Epithelial cell of proximal tubule (primary cell): ENCODE measurements at places on chromosomes 6 and 20. TPM values are rescaled to one million over a fixed set of nuclear protein-coding genes. Genes with fewer than 3 reads are reported as not detected.

The CYP39A1 gene
- 1.3 and 1.7 TPM in 2 replicates for total RNA-seq

The NRSN1 gene
- not detected in 2 replicates for total RNA-seq

The ENPP5 gene
- total RNA-seq = 1.5 and 2.5 TPM in 2 replicates

The GPR6 gene
- not detected in 2 replicates for total RNA-seq

DNA sequence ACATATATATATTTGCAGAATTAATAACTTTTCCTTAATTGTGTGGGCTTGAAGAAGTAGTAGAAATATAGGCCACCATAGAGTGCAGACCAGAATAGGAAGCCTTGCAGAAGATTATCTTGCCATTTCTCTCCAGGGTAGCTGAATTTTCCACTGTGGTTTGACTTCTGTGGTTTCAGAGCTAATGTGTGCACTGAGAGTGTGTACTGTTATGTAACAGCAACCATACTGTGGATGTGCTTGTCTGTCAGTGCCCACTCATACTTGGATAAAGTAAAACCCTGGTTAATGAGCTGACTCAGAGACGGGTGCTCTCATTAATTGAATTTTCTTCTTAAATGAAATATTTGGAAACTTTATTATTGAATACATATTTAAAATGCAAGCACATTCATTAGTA, 57.2 kb downstream of the CEP43 start:
- DNase-seq = peak; percentile 12

DNA sequence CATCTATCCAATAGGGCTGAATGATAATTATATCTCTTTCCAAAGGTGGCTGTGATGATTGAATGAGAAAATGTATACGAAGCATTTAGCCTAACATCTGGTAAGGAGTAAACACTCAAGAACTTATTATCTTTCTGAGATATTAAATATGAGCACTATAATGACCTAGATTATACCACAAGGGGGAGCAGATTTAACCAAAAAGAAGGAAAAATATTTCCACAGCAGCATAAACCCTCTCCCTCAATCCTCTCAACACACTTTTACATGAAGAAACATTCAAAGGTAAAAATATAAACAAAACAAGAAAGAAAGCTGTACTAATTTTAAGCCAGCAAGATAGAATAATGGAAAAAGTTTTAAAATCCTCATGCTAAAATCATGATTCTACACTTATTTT, 68.4 kb downstream of the SHPRH start:
- DNase-seq = no peak

GRCh38 chr6:141969201-141969600, 163.5 kb upstream of the GJE1 start:
- no peak for DNase-seq

- no peak for DNase-seq
Measured at GRCh38 chr20:10423735-10424134, 10.3 kb downstream of the MKKS start.

GRCh38 chr6:25704001-25704400, 50.5 kb upstream of the SLC17A4 start:
- no peak for DNase-seq

- no peak for DNase-seq
Measured at GRCh38 chr6:117075218-117075617, 190.1 kb upstream of the VGLL2 start.
